ENCODE measurements at places on chromosomes 2 and 18.
A peak's percentile ranks its signal among the peaks of the same experiment; 100 is the strongest.

GRCh38 chr18:7740821-7741220, 173.7 kb downstream of the PTPRM start:
- no peak for DNase-seq

DNA sequence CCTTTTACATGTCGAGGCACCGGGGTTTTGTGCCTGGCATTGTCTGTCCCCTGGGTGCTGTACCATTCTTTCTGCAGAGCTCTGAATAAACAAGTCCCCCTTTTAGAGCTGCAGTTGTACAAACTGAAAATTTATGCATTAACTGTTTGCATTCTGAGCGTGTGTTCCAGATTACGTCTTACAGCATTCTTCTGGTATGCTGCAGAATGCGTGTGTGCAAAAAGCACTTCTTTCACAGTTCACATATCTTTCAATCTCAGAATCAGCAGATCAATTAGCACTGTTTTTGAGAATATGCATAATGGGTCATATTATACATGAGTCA, 27.5 kb downstream of the MEIS1 start:
- DNase-seq, result no peak

DNA sequence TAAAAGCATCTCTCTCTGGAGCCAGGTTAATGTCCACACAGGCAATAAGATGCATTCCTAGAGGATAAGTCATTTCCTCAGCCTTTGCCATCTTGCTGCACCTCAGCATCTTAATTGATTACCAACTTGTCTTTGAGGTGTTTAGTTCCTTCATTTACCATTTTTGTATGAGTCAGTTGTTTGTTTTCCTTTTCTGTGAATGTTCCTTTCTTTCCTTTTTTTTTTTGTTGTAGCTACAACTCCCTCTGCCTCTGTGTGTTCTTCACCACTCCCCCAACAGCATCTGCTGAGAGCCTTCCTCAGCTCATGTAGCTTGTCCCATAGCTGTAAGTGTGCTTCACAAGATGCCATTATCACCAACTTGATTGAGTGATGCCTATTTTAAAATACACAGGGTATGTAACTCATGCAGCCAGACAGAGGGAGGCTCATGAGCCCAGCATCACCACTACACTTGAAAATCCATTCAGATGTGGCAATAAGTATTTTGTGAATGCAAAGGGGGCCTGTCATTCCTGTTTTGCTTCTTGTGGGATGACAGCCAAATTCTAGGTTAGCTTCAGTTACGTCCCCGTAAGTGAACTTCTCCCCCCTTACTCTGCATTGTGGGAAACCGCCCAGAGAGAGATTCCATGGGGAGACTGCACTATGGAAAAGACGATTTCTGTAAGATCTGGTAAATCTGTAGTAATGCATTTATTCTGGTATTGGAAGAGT, 315.9 kb upstream of the ZEB2 start:
- DNase-seq, result no peak

DNA sequence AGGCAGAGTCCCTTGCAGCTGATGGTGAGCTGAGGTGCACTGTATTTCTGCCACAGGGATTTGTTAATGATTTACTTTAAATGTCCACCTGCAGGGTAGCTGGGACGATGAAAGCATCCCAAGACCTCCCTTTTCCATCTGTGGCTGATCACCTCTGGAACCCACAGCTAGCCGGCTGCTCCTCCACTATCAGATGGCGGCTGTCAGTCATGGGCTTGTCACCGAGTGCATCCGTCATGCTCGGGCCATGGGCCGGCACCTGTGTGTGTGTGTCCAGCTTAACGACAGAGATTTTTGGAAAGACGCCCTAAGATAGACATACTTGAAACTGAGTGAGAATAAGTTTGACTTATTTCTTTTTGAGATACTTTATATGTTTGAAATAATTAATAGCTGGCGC, 235.2 kb downstream of the FAM210A start:
- DNase-seq, result no peak

DNA sequence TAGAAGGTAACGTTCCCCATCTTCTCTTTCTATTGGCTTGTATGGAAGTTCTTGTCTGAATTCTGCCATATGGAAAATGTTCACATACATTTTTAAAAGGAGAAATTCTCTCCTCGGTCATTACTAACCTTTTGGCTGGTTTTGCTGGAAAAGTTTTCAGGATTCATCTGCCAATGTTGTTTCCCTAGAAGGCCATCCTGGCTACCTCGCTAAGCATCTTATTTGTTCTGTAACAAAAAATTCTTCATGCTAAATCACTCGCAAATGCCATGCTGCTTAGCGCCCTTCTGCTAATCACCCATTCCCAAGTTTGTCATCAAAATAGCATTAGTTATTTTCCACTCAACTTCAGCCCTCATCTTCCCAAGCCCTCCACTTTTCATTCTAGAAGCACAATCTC, 262.0 kb downstream of the SLC8A1 start:
- DNase-seq, result no peak

DNA sequence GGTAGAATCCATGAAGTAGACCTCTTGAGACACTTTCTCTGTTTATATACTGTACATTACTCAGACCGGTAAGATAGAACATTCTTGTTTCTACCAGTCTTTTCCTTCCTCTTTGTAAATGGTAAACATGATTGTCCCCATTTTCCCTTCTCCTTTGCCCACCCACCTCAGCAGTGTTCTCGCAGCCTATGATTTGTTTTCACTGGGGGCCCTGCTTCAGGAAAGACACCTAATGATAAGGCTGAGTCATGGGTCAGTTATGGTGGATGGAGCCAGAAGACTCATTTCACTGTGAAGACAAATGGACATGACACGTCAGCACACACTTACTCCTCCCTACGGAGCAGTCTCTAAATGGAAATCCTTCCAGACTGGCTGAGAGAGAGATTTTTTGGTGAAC, 23.7 kb downstream of the CENPO start:
- DNase-seq, result no peak

DNA sequence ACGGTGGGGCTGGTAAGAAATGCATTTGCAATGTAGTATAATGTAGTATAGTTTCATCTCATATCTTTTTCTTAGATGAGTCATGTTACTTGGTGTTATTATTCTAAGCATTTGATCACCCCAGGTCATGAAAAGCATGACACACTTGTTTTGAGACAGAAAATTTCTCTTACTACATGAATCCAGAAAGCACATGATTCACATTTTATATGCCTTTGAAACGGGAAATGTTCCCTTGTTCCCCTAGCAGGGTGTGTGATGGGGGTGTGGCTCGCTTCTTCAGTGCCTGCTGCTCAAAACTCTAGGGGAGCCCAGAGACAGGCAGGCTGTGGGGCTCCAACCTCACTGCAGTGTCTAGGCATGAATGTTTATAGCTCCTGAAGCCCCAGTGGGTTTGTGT, 116.0 kb upstream of the RAB27B start:
- DNase-seq, result no peak

- DNase-seq, result no peak
Observed at GRCh38 chr2:153405196-153405595, 73.4 kb downstream of the RPRM start.

DNA sequence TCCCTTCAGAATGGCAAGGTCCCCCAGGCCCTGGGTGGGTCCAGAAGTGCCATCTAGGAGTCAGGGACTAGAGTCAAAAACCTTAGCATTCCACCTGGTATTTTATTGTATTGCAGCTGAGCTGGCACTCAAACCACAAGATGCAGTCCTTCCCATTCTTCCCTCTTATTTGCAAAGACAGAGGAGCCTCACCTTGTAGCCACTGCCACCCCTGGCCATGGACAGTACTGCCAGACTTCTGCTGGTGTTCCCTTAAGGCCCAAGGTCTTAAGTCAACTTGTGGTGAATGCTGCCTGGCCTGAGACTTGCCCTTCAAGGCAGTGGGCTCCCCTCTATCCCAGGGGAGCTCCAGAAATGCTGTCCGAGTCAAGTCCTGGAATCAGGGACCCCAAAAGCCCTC, 6.9 kb downstream of the UGT1A10 start:
- DNase-seq, result no peak

- no peak for DNase-seq
Observed at GRCh38 chr2:109513230-109513629, 100.5 kb downstream of the SEPTIN10 start.

DNA sequence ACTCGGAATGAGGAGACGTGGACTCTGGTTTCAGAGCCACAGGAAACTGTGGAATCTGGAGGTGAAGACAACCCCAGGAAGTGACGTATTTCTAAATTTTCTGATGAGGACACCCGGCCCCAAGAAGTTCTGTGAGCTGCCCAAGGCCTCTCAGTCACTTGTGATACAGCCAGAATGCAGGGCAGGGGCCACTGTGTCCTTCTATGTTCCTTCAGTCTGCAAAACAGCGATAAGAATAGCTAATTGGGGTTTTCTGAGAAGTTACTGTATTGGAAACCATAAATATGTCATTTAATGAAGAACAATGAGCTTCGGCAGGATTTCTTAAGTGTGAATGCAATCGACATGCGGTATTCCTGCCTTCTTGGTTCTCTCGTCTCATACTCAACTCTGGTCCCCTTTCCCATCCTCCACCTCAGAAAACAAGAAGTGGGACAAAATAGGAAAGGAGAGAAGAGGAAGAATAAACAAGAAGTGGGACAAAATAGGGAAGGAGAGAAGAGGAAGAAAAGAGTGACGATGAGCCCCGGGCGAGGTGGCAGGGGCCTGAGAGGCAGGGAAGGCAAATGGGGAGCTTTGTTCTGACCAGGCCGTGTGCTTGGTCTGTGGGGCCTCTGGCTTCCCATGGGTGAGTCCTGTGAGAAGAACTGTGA, 282.0 kb upstream of the REV1 start:
- no peak for DNase-seq

GRCh38 chr2:147420947-147421675, 423.7 kb upstream of the ACVR2A start:
- DNase-seq, result no peak

- DNase-seq, result peak; percentile 36
Observed at GRCh38 chr18:49023271-49023937, 72.6 kb upstream of the SMAD7 start.

DNA sequence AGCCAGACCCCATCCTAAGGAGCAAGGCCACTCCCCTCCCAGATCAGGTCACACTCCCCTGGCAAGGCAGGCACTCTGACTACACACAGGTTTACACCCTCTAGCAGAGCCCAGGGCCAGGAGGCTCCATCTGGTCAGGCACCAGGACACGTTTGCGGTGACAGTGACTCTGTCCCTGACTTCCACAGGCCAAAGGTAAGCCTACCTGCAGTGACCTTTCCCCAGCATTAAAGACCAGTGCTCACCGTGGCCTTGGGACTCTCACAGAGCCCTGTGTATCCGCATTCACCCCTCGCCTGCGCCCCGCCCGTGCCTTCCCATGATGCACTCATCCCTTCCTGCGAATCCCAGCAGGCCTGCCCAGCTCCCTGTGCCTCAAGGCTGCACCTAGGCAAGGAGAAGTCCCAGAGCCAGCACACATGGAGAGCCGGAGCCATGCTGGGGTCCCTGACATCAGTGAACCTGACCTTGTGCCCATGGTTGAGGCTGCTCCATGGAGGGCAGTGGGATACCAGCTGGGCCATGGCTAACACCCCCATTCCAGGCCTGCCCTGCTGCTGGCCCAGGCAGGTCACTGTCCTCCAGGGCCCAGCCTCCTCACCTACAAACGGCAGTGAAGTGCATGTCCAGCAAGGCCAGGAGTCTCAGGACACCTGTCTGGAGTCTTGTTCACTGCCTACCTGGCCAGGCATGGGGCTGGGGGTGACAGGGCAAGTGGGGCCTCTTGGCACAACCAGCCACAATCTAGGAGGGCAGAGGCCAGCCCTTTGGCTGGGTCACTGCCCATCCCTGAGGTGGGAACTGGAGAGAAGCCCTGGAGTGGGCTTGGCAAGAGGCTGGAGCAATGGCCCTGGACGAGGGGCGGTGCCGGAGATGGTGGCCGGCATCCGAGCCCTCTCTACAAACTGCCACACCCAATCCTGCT, 3.0 kb downstream of the NEURL3 start:
- DNase-seq, result peak; percentile 21

GRCh38 chr2:110637093-110637492, 40.8 kb downstream of the BUB1 start:
- DNase-seq, result no peak

GRCh38 chr2:233867993-233868532, at the start of gene MSL3B:
TSS of gene MSL3B (minus strand) at chr2:233868386.
- DNase-seq, result peak; percentile 60

DNA sequence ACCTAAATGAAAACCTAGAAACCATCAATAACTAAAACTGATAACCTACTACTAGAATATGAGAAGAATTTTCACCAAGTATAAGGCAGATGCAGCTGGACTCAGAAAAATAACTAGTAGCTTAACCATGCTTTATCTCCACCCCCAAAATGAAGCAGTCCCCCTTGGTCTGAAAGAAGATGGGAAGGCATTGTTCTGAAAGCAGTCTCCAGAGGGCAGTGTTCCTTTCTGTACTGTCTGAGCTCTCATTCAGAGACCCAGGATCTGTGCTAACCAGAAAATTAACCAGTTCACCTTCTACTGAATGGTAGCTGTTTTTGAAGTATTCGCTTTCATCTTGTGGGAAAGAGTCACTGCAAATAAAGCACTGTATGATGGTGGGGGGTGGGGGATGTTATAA, 273.0 kb downstream of the PDE11A start:
- no peak for DNase-seq

- no peak for DNase-seq
Observed at GRCh38 chr2:38180754-38181153, 104.8 kb upstream of the CYP1B1 start.

- DNase-seq, result no peak
Observed at GRCh38 chr18:59643740-59644139, 53.5 kb downstream of the CCBE1 start.

DNA sequence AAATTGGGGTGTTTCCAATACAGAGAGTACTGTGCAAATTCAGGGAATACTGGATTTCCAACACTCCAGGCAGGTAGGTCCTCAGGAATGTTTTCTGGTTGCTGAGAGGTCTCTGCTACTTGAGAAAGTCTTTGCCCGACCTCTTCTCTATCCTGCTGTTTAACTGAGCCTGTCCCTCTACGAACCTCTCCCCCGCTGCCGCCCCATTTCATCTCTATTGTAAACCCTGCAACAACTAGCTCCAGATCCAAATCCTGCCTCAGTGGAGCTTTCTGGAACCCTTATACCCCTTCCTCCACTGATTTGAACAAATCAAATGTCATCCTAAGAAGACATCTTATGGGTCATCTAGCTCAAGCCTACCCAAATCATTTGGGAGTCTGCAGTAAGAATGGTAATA, 1.3 kb downstream of the EIF4E2 start:
- no peak for DNase-seq

DNA sequence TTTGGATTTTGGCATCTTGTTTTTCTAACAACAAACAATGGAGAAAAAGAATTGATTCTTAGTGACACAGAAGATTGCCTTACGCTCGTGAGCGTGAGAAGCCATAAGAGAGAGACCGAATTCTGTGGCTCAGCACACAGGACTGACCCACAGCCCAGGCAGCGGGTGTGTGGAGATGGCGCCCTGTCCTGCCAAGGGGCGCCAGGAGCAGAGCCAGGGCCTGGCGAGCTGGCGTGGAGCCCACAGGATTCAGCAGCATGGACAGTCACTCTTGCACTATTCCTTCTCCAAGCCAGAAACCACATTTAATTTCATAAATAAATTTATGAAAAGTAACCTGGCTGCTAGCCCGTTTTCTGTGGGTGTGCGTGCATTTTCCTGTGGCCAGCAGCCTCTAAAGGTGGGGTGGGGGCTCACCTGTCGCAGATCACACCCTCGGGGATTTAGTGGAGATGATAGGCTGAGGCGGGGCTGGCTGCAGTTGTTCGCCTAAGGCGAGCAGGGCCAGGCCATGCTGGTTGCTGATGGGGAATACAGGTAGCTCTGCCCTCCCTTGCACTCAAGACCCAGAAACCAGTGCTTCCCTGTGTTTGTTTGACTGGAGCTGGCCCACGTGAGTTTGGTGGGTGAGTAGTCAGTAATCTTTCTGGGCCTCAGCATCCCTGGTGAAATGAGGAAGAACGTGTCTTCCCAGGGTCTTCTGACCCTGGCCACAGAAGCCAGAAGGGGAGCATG, 46.2 kb downstream of the FAM168B start:
- no peak for DNase-seq

All from activated CD8-positive, alpha-beta memory T cell treated with anti-CD3 and anti-CD28 coated beads, Interleukin-2, amount 10 ng/mL, durations not matched to agents 7 days and 5 days (primary cell).